ENCODE measurements at places on chromosomes 6 and 20.

DNA sequence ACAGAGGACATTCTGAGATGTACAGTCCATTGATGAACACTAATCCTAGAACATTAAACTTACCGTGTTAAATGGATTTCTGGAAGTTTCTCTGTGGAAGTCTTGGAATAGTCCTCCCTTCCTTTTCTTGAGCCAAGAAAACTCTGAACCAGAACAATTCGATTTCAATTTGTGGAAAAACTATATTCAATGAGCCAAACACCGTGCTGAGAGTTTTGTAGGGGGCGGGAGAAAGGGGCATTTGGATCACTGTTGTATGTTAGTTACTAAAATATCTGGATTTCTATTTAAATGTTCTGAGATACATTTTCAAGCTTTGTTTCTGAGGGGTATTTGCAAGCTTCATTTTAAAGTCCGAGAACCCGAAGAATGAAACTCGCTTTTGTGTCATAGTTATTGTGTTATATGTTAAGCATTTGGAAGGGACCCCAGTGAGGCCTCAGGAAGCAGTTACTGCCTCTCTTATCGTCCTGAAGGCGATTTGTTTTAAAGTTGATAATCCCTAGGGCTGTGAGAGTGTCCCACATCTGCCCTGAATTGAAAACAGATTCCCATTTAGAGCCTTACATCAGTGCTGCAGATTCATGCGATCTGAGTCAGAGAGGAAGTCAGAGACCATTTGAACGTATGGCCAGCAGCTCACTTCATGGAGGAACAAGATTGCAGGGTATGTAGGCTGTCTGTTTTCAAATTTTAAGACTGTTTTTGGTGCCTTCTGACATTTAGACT, 70.8 kb upstream of the SASH1 start:
- DNase-seq = no peak

DNA sequence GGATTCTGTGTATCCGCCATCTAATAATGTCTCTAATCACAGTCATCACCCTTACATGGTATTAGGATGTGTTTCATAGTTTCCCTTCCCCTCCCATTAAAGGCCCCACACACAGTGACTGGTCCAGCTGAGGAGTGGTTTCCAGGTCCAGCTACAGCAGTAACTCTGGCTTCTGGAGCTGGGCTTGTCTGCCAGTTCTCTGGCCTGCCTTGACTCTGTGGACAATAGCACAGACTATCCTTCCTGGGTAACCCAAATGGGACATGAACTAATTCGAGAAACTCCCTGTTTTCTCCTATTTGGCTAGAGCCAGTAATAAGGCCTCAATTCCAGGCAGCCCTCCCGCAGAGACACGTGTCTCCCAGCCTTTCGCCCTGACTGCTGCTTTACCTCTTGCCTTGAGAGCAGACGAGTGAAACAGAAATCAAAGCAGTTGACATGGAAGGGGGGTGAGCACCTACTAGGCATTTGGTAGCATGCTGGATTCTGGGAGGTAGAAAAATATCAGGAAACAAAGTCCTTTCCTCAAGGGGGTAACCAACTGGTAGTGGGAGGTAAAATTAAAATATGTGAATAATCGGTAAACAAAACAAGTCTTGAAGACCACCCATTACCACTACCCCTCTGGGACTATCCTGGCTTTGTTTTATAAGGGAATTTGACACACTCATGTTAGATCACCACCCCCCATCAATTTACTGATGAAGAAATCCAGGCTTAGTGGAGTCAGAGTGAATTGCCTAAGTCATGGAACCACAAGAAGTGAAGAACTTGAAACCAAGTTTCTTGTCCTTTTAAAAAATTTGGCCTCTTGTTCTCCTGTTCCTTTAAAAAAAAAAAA, 1.2 kb downstream of the TRAF3IP2 start:
- no peak for DNase-seq

DNA sequence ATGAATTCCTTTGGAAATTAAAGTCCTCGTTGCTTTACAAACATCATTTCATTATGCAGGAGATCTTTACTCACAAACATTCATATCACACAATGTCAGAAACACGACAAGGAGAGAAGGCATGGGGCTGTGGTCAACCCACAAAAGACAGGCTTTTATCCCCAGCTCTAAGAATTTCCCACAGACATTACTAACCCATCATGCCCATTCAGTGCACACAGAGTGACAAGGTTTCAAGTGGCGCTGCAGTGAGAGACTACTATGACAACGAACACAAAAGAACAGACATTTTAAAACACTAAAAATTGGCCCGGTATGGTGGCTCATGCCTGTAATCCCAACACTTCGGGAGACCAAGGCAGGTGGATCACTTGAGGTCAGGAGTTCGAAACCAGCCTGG, 579.8 kb upstream of the AGPAT4 start:
- DNase-seq = no peak

DNA sequence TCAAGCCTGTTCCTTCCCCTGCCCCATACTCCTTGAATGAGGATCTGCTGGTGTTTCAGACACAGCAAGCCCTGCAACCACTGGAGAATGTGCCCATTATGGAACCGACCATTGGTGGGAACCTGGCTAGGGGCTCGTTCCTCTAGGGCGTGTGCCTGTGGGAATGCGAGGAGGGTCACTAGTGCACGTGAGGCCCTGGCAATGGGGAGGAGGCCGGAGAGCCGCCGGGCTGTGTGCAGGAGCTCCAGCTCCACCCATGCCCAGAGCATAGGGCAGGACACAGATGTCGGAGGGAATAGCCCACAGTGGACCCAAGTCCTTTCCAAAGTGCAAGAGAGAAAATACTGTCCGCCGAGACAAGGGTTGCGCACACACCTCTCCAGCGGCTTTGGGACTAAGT, 99.3 kb downstream of the ERMARD start:
- DNase-seq = no peak

DNA sequence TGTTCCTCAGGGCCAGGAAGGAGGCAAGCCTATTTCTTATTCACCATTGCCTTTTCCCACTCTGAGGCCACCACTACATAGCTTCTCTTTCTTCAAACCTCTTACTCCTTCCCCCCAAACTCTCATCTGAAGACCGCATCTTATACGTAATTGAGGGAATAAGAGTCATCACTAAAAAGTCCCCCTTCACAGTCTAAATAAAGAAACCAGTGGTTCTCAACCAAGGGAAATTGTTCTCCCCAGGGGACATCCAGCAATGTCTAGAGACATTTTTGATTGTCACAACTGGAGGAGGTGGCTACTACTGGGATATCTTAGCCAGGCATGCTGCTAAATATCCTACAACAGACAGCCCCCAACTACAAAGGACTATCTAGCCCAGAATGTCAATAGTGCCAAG, 327.6 kb upstream of the CNR1 start:
- no peak for DNase-seq

DNA sequence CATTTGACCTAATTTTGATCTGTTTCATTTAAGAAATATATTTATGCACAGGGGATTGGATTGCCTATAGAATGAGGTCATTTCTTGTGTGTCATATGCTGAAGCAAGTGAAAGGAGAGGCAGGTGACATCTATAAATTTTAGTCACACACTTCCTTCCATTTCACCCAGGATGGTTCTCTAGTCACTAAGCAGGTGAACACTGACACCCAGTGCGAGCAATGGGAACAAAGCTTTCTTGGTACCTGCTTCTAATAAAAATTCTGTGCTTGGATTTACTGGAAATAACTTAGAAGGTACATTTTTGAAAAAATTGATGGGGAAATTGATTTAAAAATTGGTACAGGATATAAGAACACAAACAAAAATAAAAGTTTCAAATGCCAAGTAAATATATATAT, 66.9 kb upstream of the MC3R start:
- no peak for DNase-seq

GRCh38 chr6:75526502-75527127, 33.0 kb upstream of the FILIP1 start:
- no peak for DNase-seq

- no peak for DNase-seq
These were observed 60.3 kb downstream of the ME1 start for GRCh38 chr6:83370567-83370966.

- DNase-seq = peak; percentile 12
These were observed 49.3 kb upstream of the SCAF8 start for GRCh38 chr6:154683756-154684523.

- DNase-seq = no peak
These were observed 5.0 kb downstream of the MDFI start for GRCh38 chr6:41642960-41643898.

GRCh38 chr6:160137130-160137988, 15.7 kb downstream of the SLC22A1 start:
- DNase-seq = no peak

DNA sequence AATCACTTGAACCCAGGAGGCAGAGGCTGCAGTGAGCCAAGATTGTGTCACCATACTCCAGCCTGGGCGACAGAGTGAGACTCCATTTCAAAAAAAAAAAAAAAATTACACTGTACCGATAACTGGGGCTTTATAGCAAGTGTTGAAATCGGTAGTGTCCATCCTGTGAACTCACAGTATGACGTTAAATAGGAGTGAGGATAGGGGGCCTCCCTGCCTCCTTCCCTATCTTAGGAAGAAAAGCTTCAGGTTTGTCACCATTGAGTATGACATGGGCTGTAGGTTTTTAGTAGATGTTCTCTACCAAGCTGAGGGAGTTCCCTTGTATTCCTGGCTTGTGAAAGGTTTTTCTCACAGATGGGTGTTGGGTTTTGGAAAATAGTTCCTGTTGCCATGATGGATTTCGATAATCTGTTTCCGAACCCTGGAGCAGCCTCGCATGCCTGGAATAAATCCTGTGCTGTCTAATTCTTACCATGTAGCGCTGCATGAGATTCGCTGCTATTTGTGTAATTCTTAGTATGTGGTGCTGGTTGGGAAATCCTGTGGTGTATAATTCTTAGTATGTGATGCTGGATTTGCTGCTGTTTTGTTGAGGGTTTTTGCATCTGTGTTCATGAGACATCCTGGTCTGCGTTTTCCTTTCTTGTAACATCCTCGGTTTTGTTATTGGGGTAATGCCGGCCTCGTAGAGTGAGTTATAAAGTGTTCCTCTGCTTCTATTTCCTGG, 23.6 kb downstream of the NTSR1 start:
- no peak for DNase-seq

GRCh38 chr20:17560344-17561074, 9.4 kb upstream of the DSTN start:
- no peak for DNase-seq

DNA sequence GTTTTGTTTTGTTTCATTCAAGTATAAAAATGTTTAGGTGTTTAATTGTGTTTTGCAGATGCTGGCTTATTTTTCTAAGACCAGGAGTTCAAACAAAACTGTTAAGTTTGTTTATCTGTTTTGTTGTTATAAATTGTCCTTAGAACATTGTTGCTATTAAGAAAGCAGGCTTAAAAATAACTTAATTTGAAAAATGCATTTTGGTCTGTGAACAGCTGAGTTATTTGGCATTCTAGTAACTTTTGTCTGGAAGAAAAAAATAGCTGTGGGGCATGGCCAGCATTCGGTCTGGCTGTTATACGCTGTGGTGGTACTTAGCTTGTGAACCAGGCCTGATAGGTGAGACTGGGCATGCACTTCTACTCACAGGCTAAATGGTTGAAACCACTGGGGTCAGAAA, 37.8 kb downstream of the SLX4IP start:
- DNase-seq = no peak

DNA sequence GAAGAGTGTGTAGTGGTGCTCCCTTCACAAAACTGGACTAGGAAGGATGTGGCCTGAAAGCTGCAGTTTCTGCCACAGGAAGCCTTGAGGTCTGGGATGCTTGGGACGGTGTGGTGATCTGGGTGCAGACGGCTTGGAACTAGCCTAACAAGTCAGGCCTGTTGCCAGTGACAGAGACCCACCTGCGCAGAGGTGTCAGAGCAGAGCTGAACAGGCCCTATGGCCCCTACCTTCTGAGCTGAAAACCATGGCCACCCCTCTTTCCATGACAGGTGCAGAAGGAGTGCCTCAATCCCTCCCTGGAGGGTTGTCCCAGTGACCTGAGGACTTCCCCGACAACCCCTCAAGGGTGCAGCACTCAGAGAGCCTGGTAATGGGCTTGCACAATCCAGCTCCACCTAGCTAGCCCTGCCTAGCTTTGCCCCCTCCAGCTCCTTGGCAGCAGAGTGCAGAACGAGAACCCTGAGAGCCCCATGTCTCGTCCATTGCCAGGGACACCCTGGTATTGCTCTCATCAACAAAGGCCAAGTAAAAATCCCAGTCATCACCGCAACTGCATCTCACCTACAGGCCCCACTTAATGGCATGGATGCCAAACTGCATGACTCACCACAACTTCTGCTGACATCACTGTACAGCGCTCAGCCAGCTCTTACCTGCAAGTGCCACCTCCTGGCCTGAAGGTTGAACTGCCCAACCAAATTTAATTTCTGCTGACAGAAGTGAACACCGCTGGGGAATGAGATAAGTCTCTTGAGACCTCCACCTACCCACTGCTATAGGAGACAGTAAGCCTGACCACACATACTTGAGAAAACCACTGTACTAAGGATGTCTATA, 563.1 kb downstream of the TFAP2A start:
- DNase-seq = peak; percentile 21

- no peak for DNase-seq
These were observed 426.8 kb downstream of the MAFB start for GRCh38 chr20:40262219-40262618.

- DNase-seq = no peak
These were observed 15.2 kb upstream of the GUCA1A start for GRCh38 chr6:42158011-42158410.

DNA sequence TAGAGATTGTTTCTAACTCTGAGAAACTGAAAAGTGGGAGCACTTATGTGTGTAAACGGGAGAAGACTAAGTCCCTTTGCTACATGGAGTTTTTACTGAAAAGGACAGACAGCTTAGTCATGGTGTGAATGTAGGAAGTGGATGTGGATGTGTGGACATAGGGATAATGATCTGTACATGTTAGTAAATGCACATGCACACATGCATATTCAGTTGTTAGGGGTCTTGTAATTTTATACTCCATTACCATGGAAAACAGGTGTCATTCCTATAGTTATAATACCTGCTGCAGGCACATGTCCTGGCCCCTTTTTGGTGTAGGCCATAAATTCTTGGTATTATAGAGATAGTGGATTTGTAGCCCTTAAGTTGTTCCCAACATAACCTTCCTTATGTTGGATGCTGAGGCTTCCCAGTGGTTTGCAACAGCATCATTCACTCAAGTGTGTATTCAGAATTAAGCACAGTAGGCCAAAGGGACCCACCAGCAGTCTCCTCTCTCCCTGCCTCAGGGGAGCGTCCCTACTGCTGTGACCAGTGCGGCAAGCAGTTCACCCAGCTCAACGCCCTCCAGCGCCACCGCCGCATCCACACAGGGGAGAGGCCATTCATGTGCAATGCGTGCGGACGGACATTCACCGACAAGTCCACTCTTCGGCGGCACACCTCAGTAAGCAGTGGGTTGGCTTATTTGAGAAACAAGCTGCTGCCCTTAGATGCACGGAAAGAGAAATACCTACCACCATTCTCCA, 7.3 kb downstream of the GZF1 start:
- no peak for DNase-seq

GRCh38 chr6:35698858-35699257, 10.1 kb upstream of the FKBP5 start:
- no peak for DNase-seq

DNA sequence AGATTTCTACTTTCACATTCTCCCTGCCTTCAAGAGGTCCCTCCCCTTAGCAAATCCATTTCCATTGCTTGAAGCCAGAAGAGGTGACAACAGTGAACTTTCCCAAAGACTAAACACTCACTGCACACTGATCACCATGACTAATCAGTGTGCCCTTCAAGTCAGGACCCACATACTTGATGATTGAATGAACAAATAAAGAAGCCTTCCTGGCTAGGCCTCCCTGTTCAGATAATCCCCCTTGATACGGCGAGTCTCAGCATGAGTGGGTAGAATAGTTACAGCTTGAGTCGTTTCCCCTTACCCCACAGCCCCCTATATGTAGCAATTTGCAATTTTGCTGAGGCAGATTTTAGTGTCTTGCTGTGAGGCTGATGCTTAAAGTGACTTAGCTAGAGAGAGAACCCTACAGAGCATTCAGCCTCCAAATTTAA, 102.2 kb downstream of the UNC5CL start:
- DNase-seq = peak; percentile 80

All from kidney epithelial cell (primary cell).